Activated naive CD4-positive, alpha-beta T cell treated with anti-CD3 and anti-CD28 coated beads, Interleukin-2, amount 10 ng/mL, durations not matched to agents 7 days and 5 days (primary cell): ENCODE measurements at places on chromosomes 5 and 9.

DNA sequence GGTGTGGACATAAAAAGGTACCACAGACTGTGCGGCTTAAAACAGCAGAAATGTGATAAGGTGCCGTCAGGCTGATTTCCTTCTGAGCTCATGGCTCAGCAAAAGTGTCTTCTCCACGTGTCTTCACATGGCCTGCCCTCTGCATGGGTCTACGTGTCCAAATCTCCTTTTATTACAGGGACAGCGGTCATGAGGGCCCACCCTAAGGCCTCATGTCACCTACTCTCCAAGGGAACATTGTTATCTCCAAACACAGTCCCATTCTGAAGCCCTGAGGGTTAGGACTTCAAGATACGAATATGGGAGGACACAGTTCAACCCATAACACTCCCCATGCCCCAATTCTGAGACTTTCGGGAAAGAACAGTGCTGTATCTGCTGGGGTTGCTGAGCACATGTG lies 35.2 kb downstream of the COL23A1 start:
- H3K27ac ChIP-seq = no peak overlapping the region
- H3K4me1 ChIP-seq = no peaks in the 10 kb centered on the region
- H3K36me3 ChIP-seq = no peaks in the 10 kb centered on the region
- no peak for DNase-seq
- H3K27me3 ChIP-seq = peaks cover 14% of the 10 kb centered on the region

- H3K4me3 ChIP-seq = no peak overlapping the region
- H3K4me1 ChIP-seq = no peaks in the 10 kb centered on the region
- H3K36me3 ChIP-seq = no peaks in the 10 kb centered on the region
- no peak overlapping the region for H3K27ac ChIP-seq
These were observed 204.8 kb upstream of the RASEF start for GRCh38 chr9:83267741-83268140.

DNA sequence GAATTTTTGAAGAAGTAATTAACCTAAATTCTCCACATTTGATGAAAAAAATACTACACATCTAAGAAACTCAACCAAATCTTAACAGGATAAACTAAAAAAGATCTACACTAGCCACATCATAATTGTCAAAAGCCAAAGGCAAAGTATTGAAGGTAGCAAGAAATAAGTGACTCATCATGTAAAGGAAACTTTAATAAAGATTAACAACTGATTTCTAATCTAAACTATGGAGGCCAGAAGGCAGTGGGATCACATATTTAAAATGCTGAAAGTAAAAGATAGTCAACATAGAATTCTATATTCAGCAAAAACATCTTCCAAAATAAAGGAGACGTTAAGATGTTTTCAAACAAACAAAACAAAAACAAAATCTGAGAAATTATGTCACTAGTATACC lies 2002.9 kb downstream of the MAT2B start:
- H3K36me3 ChIP-seq = no peaks in the 10 kb centered on the region
- H3K4me1 ChIP-seq = no peaks in the 10 kb centered on the region
- no peaks in the 10 kb centered on the region for H3K27me3 ChIP-seq
- H3K4me3 ChIP-seq = no peak overlapping the region

DNA sequence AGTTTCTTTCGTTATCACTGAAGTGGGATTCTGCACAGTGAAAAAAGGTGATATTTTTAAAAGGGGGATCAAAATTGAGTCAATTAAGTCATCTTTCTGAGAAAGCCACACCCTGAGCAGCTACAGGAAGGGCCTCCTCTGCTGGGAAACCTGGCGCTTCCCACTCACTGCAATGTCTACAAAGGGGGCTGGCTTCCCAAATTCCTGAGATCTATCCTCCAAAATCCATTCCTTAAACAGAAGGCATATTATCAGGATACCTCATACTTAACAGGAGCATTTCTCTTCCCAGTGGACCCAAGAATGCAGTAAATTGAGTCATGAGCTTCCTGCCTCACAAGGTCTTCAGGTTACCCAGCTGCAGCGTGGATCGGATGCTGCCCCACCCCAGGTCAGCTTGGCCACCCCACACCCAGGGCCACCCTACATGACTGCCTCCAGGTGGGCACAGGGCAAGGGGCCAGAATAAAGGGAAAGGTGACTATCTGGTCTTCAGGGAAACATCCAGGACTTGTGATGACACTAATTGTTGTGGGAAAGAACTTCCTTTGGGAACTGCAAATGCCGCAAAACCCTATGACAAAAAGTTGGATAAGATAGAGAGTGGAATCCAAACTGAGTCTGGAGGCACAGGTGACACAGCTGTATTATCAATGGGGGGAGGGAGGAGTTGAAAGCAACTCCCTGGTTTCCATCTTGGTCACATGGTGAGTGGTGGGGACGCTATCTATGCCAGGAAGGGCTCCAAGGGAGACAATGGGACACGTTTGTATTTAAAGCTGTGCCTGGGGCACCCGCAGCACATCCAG lies 42.3 kb downstream of the ROR2 start:
- peaks cover 25% of the 10 kb centered on the region for H3K4me1 ChIP-seq
- H3K27me3 ChIP-seq = peaks cover 15% of the 10 kb centered on the region
- no peak overlapping the region for H3K27ac ChIP-seq
- DNase-seq = no peak
- no peaks in the 10 kb centered on the region for H3K36me3 ChIP-seq

DNA sequence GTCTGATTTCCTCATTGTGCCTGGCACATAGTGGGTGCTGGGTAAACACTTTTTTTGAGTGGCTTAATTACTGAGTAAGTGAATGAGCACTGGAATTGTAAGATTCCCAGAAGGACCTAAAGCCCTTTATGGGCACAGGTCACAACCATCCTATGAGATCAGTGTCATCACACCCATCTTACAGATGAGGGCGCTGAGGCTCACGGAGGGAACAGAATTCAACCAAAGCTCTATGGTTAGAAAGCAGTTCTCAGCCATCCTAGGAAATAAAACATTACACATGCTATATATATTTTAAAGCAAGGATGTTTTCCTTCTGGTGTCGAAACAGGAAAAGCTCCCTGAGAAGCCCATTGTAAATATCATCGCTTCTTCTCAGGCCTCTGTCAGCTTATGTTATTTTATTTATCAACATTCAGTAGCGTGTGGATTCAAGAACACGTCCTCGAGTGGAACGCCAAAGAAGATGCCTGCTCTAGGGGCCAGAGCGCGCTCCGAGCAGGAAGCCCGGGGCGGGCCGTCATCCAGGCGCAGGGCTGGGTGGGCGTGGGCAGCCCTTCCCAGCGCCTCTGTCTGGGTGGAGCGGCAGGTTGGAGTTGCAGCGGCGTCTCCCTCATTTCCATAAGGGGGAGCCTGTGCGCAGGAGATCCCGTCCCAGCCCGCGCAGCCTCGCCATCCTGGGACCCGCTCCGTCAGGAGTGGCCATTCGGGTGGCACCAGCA lies 155.8 kb upstream of the SMIM23 start:
- H3K36me3 ChIP-seq = no peaks in the 10 kb centered on the region
- H3K4me1 ChIP-seq = no peaks in the 10 kb centered on the region
- no peak overlapping the region for H3K4me3 ChIP-seq
- peaks cover 49% of the 10 kb centered on the region for H3K27me3 ChIP-seq
- H3K27ac ChIP-seq = no peak overlapping the region
- no peak for DNase-seq

- H3K36me3 ChIP-seq = no peaks in the 10 kb centered on the region
- H3K27me3 ChIP-seq = no peaks in the 10 kb centered on the region
- no peaks in the 10 kb centered on the region for H3K4me1 ChIP-seq
- H3K4me3 ChIP-seq = no peak overlapping the region
These were observed 234.9 kb downstream of the FAM170A start for GRCh38 chr5:119864286-119864685.

- no peaks in the 10 kb centered on the region for H3K27me3 ChIP-seq
- no peak overlapping the region for H3K4me3 ChIP-seq
- H3K4me1 ChIP-seq = no peaks in the 10 kb centered on the region
- H3K27ac ChIP-seq = no peak overlapping the region
These were observed 123.1 kb upstream of the PAPPA start for GRCh38 chr9:116030517-116030916.

GRCh38 chr9:118829334-118829733 lies 539.9 kb downstream of the BRINP1 start:
- H3K27me3 ChIP-seq = no peaks in the 10 kb centered on the region
- H3K27ac ChIP-seq = no peak overlapping the region
- DNase-seq = no peak
- H3K4me1 ChIP-seq = no peaks in the 10 kb centered on the region
- no peaks in the 10 kb centered on the region for H3K36me3 ChIP-seq

DNA sequence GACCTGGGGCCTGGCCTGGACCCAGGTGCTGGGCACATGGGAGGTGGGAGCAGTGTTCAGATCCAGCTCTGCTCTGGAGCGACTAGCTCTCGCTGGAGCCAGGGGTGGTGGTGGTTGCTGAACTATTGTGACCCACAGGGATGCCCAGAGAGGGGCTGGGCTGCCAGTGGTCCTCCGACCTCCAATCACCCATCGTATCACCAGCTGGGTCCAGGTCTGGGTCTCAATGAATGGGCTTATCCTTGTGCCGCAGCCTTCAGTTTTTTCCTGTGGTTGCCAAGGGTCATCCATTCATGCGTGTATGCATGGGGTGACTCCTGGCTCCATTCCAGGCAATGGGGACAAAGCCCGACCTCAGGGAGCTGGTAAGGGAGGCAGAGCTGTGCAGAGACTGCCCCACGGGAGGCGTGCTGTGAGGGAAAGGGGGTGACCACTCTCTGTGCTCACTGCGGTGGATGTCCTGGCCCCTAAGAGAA lies 68.6 kb upstream of the RNF130 start:
- no peak overlapping the region for H3K4me3 ChIP-seq
- peaks cover 4% of the 10 kb centered on the region for H3K4me1 ChIP-seq
- H3K36me3 ChIP-seq = no peaks in the 10 kb centered on the region
- peaks cover 6% of the 10 kb centered on the region for H3K27me3 ChIP-seq

- H3K27ac ChIP-seq = no peak overlapping the region
- DNase-seq = no peak
- no peaks in the 10 kb centered on the region for H3K4me1 ChIP-seq
- no peak overlapping the region for H3K4me3 ChIP-seq
These were observed 83.2 kb upstream of the ANKH start for GRCh38 chr5:14954616-14955343.

DNA sequence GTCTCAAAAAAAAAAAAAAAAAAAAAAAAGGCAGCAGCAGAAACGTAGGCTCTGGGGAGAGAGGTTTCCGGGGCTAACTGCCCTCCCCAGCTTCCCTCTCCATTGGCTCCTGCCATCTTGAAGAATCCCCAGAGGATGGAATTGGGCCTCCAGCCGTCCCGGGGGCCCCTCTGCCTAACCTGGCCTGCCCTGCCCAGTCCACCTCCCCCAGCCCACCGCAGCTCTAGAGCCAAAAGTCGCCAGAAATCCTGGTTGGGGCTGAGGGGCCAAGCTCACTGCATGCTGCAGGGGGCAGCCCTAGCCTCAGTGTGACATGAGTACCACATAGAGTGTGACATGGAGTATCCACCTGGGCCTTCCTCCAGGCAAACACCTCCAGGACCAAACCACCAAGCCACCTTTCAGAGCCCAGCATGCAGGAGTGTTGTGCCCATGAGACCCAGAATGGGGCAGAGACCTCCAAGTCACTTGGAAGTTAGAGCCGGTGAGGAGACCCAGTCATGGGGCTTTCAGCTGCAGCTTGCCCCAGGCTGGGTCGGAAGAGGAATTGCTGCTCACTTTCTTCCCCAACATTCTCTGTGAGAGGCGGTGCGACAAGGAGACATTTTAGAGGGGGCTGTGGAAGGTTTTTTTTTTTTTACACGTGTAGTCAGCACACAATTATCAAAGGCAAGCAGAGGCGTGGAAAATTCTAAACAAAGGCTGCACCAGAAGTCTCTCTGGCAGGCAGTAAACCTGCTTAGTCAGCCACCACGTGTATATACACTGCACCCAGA lies 17.6 kb downstream of the CD74 start:
- no peaks in the 10 kb centered on the region for H3K4me1 ChIP-seq
- no peaks in the 10 kb centered on the region for H3K27me3 ChIP-seq
- DNase-seq = no peak
- H3K36me3 ChIP-seq = peaks cover 40% of the 10 kb centered on the region
- H3K4me3 ChIP-seq = no peak overlapping the region

DNA sequence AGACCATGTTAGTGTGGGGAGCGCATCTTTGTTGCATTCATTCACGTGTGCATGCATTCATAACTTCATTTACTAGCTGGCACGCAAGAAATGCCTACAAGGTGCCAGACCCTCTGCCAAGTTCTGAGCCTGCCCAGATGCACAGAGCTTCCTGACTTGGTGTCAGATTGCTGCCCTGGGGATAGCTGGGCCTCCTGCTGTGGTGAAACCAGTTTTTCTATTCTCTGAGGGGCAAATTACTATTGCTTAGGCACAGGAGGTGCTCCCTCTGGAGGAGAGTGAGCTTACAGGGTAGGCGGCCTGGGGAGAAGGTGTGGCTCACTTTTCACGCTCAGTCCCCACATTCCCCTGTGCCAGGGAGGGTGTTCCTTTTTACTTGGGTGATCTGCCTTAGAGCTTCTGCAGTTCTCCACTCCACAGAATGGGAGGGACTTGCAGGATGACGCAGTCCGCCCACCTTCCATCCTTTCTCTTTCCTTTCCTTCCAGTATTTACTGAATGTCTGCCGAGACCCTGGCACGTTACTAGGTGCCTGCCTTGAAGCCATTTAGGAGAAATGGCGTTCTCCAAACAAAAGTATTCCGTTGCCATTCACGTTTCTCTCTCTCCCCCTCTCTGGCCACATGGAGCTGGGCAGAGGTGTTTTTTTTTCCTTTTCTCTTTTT lies 27.9 kb upstream of the CTNNA1 start:
- peaks cover 77% of the 10 kb centered on the region for H3K27me3 ChIP-seq
- no peak overlapping the region for H3K27ac ChIP-seq
- DNase-seq = no peak
- no peak overlapping the region for H3K4me3 ChIP-seq
- peaks cover 12% of the 10 kb centered on the region for H3K4me1 ChIP-seq

GRCh38 chr5:132204371-132205135 lies 23.1 kb downstream of the P4HA2 start:
- no peaks in the 10 kb centered on the region for H3K4me1 ChIP-seq
- H3K36me3 ChIP-seq = no peaks in the 10 kb centered on the region
- peaks cover 51% of the 10 kb centered on the region for H3K27me3 ChIP-seq
- H3K4me3 ChIP-seq = no peak overlapping the region

DNA sequence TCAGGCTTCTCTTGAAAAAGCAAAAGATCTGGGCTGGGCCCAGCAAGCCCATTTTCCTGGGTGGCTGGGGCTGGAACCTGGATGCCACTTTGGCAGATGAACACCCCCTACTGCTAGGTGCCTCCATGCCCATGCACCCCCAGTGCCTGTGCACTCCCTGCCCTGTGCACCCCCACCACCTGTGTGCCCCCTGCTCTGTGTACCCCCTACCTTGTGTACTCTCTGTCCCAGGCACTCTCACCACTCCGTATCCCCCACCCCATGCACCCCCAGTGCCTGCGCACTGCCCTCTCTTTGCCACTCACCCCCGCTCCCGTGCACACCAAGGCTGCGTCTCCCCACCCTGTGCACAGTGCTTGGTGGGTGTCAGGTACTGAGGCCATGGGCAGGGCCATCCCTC lies 14.2 kb downstream of the UNC5A start:
- H3K36me3 ChIP-seq = no peaks in the 10 kb centered on the region
- peaks cover 44% of the 10 kb centered on the region for H3K27me3 ChIP-seq
- H3K27ac ChIP-seq = no peak overlapping the region
- no peaks in the 10 kb centered on the region for H3K4me1 ChIP-seq
- no peak for DNase-seq

- DNase-seq = no peak
- no peaks in the 10 kb centered on the region for H3K4me1 ChIP-seq
- H3K4me3 ChIP-seq = no peak overlapping the region
- H3K27me3 ChIP-seq = peaks cover 8% of the 10 kb centered on the region
- H3K36me3 ChIP-seq = no peaks in the 10 kb centered on the region
These were observed 53.3 kb upstream of the FAM169A start for GRCh38 chr5:74919487-74919886.

GRCh38 chr9:92141144-92142129 lies 26.2 kb upstream of the SPTLC1 start:
- peak overlapping the region; percentile 48 for H3K4me3 ChIP-seq
- peaks cover 13% of the 10 kb centered on the region for H3K4me1 ChIP-seq
- no peaks in the 10 kb centered on the region for H3K36me3 ChIP-seq
- H3K27ac ChIP-seq = no peak overlapping the region

GRCh38 chr5:141832131-141832530 lies 46.1 kb downstream of the PCDH1 start:
- H3K4me1 ChIP-seq = peaks cover 10% of the 10 kb centered on the region
- H3K36me3 ChIP-seq = no peaks in the 10 kb centered on the region
- H3K27ac ChIP-seq = no peak overlapping the region
